ENCODE measurements at places on chromosomes 7 and 10. TPM values are rescaled to one million over a fixed set of nuclear protein-coding genes. Genes with fewer than 3 reads are reported as not detected.
A peak's percentile ranks its signal among the peaks of the same experiment; 100 is the strongest.

The NSUN5 gene
- total RNA-seq, result 21.6 TPM

The EPHA1 gene
- total RNA-seq, result not detected

The PAPSS2 gene
- total RNA-seq, result 8.2 TPM

The DNA2 gene
- total RNA-seq, result 2.3 TPM

The GDI2 gene
- total RNA-seq, result 208 TPM

The SMKR1 gene
- total RNA-seq, result not detected

The DKK1 gene
- 2.8 TPM for total RNA-seq

- H3K36me3 ChIP-seq, result no peaks in the 10 kb centered on the region
- H3K4me3 ChIP-seq, result peak overlapping the region; percentile 58
- H3K27me3 ChIP-seq, result no peaks in the 10 kb centered on the region
- H3K4me1 ChIP-seq, result peaks cover 16% of the 10 kb centered on the region
Observed at GRCh38 chr10:116848032-116848943, 1.0 kb upstream of the ENO4 start.

DNA sequence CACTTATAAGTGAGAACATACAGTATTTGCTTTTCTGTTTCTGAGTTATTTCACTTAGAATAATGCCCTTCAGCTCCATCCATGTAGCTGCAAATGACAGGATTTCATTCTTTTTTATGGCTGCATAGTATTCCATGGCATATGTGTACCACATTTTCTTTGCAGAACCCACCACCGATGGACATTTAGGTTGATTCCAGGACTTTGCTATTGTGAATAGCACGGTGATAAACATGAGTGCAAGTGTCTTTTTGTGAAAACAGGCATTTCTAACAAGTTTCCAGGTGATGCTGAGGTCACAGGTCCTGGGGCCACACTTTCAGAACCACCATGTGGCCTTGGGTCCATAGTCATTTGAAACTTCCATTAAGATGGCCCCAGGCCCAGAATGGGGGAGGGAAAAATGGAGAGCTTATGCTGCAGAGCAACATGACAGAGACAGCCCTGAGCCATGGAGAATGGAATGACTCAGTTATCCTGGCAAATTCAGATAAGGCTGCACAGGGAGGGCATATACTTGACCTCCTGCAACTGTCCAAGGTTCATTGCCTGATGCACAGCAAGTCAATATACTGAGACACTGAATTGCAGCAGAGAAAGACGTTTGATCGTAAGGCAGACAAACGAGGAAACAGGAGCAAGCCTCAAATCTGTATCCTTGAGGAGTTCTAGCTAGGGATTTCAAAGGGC, 248.0 kb upstream of the GALNT17 start:
- no peak for DNase-seq
- H3K4me1 ChIP-seq, result no peaks in the 10 kb centered on the region
- H3K27ac ChIP-seq, result no peak overlapping the region

DNA sequence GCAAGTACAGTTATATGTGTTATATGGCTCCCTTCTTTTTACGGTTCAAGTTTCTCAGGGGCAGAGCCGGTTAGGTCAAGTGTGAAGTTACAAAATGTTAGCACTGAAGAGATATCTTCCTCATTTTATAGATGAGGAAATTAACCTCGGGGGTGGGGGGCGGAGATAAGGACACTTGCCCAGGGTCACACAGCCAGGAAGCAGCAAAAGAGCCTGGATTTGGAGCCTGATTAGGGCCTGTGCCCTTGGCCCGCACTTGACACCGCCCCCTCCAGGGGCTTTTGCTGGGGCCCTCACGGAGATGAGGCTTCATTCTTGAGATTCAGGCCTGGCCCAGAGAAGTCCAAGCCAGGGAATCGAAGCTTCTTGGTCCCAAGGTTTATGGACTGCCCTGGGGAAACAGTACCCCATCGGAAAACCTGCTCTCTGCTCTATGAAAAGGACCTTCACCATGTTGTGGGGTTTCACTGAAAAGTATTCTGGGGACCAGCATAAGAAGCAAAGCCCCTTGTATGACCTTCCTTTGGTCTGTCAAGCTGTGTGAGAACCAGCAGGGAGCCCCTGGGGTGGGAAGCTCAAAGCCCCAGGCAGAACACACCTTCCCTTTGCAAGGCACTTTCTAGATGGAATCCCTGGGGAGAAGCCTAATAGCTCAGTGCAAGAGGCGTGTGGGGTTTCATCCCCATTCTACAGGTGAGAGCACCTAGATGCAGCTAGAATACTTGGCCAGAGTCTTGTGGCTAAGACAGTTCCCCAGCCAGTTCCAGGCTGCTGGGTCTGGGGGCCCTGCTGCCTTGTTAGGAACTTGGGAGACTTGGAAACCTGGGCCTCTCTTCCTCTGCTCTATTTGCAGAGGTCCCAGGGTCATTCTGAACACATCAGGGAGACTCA, 21.9 kb downstream of the UNC5B start:
- H3K27ac ChIP-seq, result no peak overlapping the region
- peaks cover 17% of the 10 kb centered on the region for H3K4me1 ChIP-seq
- no peak for DNase-seq

- no peaks in the 10 kb centered on the region for H3K36me3 ChIP-seq
- no peak for DNase-seq
- H3K4me3 ChIP-seq, result no peak overlapping the region
- H3K4me1 ChIP-seq, result no peaks in the 10 kb centered on the region
- no peak overlapping the region for H3K27ac ChIP-seq
Observed at GRCh38 chr10:20852303-20852702, 44.8 kb downstream of the NEBL start.

GRCh38 chr10:4671451-4672145, 154.4 kb upstream of the AKR1E2 start:
- no peak overlapping the region for H3K27ac ChIP-seq
- DNase-seq, result no peak
- H3K4me1 ChIP-seq, result no peaks in the 10 kb centered on the region
- no peaks in the 10 kb centered on the region for H3K36me3 ChIP-seq

DNA sequence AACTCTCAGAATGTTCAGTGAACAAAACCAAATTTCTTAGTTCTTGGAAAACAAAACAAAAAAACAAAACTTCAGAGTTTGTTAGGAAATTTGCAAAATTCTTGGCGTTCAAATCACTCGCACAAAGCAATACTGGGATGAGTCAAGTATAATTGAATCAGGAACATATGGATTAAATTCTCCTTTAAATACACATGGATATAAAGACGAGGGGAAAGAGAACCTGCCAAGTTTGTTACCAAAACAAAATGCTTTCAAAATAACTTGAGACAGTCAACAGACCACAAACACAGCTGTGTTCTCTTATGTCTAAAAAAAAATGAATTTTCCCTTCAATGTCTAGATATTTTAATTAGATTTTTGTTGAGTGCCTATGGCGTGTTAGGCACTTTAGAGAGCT, 93.5 kb upstream of the MPP7 start:
- no peaks in the 10 kb centered on the region for H3K36me3 ChIP-seq
- DNase-seq, result no peak
- H3K4me3 ChIP-seq, result no peak overlapping the region
- H3K27ac ChIP-seq, result no peak overlapping the region
- H3K4me1 ChIP-seq, result no peaks in the 10 kb centered on the region

GRCh38 chr7:116317907-116318306, 107.6 kb downstream of the TES start:
- H3K4me1 ChIP-seq, result peaks cover 30% of the 10 kb centered on the region
- H3K4me3 ChIP-seq, result no peak overlapping the region
- peak overlapping the region; percentile 83 for H3K27ac ChIP-seq
- no peaks in the 10 kb centered on the region for H3K27me3 ChIP-seq
- no peaks in the 10 kb centered on the region for H3K36me3 ChIP-seq

GRCh38 chr10:28587970-28588290, 55.0 kb downstream of the WAC start:
- DNase-seq, result no peak
- H3K27me3 ChIP-seq, result no peaks in the 10 kb centered on the region
- peaks cover 30% of the 10 kb centered on the region for H3K4me1 ChIP-seq
- peaks cover 11% of the 10 kb centered on the region for H3K36me3 ChIP-seq
- H3K27ac ChIP-seq, result peak overlapping the region; percentile 41
- H3K4me3 ChIP-seq, result no peak overlapping the region

- peaks cover 9% of the 10 kb centered on the region for H3K4me1 ChIP-seq
- H3K36me3 ChIP-seq, result no peaks in the 10 kb centered on the region
- H3K27me3 ChIP-seq, result no peaks in the 10 kb centered on the region
- no peak overlapping the region for H3K4me3 ChIP-seq
- DNase-seq, result no peak
- no peak overlapping the region for H3K27ac ChIP-seq
Observed at GRCh38 chr10:17022466-17022825, 107.2 kb downstream of the CUBN start.

GRCh38 chr10:103458720-103459119, at the start of gene CALHM1:
Gene CALHM1 (minus strand): TSS chr10:103458900. CDS start chr10:103458751, 149 bp downstream.
- no peak within 1 kb of the TSS for H3K27ac ChIP-seq
- no peak for DNase-seq
- H3K4me3 ChIP-seq, result no peak within 1 kb of the TSS
- H3K4me1 ChIP-seq, result no peaks in the 10 kb centered on the region

DNA sequence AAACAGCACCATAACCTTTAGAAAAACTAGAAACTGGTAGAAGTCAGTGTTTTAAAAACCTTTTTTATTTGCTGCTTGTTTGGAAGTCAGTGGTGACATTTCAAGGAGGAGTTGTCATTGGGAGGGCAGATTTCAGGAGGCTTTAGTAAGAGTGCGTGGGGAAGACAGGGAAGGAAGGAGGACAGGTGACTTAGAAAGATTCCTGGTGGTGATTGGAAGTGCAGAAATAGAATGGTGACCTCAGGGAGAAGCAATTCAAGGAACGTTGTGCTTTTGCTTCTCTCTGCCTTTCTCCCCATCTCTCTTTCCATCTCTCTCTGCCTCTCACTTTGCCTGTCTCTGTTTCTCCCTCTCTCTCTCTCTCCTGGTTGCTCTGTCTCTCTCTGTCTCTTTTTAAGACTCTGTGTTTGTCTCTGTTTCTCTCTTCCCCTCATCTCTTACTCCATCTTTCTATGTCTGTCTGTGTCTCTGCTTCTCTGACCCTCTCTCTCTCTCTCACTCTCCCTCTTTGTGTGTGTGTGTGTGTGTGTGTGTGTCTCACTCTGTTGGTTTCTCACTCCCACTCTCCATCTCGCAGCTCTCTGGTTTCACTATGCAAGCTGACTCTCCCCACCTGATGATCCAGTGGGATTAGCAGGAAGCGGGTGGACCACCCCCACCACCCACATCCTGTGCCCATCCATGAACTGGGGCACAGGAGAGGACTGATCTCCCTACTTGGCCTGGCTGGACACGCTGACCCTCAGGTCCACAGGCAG, 10.9 kb upstream of the PFKP start:
- no peak overlapping the region for H3K4me3 ChIP-seq
- no peaks in the 10 kb centered on the region for H3K36me3 ChIP-seq
- no peaks in the 10 kb centered on the region for H3K27me3 ChIP-seq
- DNase-seq, result peak; percentile 29
- no peak overlapping the region for H3K27ac ChIP-seq
- peaks cover 10% of the 10 kb centered on the region for H3K4me1 ChIP-seq
